SJCRH30 (cell line): ENCODE measurements at places on chromosomes 4 and X.
A peak's percentile ranks its signal among the peaks of the same experiment; 100 is the strongest.

GRCh38 chr4:73856518-73856917 lies 3.4 kb downstream of the PF4V1 start:
- no peak for DNase-seq

DNA sequence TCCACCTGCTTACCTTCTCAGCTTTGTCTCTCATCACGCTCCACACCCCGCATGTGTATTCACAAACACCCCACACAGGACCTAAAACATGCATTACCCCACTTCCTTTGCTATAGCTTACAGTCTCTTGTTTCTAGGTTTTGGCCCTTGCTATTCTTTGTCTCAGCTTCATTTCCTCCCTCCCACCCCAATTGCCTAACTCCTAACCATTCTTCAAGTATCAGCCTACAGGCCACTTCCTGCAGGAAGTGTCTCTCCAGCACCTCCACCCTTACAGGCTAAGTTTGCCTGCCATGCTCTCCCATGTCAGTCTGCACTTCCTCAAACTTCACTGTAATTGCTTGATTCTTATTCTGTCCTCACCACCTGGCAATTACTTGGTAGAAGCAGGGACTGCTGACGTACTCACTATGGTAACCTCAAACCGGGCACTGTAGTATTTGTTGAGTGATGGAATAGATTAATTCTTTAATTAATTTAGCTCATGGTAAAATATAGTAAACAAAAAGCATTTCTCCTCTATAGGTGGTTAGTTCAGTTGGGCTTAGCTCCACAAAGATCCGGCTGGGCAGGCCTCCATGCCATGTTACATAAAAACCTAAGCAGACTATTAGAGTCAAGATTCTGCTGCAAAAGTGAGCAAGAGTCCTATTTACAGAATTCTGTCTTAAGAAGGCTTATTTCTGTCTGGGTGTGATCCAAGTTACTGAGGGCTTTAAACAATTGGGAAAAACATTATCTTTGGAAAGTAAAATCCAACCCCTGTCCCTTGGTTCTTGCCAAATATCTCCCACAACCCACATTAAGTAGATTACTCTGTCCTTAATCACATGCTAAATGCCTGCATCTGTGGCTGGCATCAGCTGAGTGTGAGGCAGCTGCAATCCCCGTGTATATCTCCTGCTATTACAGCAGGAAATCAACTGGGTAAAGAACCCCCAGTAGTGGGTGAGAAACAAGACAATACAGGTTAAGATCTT lies 124.7 kb upstream of the CPEB2 start:
- no peak for DNase-seq

GRCh38 chrX:9586992-9587392 lies 122.1 kb downstream of the TBL1X start:
- no peak for DNase-seq

DNA sequence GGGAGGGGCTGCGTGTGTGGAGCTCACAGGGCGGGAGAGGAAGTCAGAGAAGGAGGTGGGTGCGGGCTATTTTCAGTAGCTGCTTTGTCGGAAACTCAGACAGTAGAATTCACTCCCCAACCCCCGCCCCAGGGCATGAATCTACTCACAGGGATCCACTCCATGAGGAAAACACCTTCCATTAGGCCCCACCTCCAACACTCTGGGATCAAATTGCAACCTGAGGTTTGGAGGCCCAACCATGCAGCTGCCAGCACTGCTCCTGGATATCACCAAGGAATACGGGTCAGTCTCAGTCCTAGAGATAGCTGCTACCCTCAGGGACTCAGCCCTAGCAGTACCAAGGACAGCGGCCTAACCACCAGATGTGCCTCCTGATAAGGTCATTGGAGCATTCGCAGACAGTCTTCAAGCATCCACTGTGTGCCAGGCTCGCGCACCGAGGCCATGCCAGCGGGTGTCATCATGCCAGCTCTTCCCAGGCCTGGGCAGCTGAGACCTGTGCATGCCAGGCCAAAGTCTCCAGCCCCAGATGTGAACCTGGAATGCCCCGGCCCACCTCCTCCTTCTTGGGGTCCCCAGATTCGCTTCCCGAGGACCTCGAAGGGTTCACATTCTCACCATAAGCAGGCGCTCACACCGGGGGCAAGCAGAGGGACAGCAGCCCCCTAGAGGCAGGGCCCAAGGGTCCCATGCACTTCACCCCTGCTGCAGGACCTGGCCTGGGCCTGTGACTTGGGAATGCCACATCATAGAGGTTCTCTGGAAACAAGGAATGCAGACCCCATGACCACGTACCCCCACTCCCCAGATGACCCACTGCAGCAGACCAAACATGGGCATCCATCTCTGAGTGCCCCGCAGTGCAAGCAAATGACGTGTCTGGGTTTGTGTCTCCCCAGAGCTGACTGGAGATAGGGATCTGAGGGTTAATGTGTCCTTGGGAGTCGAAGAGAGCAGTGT lies 102.3 kb downstream of the ADRA2C start:
- peak; percentile 65 for DNase-seq

DNA sequence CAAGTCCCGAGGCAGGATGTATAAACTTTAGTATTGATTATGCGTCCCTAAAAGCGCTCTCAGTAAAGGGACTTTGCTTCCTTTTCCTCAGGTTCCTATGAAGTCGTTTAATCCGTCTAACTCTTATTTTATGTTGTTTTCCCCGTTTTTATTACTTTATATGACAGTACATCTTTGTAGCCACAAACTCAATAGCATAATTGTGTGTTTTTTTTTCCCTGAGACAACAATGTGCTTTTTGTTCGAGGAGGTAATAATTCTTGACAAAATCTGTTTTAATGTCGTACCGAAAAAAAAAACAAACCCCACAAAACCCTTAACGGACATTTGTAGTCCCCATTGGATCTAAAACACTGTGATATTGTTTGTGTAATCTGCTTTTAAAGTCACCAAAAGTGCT lies 17.9 kb upstream of the PPP2R3B start:
- DNase-seq, result peak; percentile 6
